ENCODE measurements at places on chromosomes 7 and 10.
A peak's percentile ranks its signal among the peaks of the same experiment; 100 is the strongest.

DNA sequence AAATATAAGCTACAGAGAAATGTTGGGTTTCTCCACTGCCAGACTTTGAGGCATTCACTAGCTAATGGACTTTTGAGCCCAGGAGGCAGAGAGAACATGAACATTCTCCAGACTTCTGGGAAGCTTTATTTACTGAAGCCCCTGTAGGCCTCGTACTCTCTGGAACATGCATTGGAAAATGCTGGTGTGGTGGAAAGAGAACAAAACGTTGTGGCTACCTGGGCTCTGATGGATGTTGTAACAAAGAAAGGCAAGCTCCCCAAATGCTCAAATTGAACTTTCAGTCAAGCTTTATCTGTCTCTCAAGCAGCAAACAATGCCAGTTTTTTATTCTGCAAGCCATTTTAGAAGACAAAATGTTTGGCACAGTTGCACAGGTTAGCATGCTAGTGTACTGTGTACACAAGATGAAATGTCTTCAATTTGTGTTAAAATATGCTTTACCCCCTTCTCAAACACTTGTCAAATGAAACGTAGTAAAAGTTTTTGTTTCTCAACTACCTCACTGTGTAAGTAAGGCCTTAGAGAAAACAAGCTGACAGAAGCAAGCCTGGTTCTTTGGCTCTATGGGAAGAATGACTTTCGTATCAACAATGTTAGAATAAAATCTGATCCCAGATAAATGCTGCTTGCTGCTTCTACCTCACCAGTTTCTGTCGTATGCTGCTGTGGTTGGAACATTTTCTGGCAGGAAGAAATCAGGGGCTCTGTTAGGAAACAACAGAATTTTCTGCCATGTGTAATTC lies 71.0 kb upstream of the CC2D2B start:
- DNase-seq: no peak

- no peak for DNase-seq
Measured at GRCh38 chr10:131646551-131647525, 254.0 kb upstream of the PPP2R2D start.

DNA sequence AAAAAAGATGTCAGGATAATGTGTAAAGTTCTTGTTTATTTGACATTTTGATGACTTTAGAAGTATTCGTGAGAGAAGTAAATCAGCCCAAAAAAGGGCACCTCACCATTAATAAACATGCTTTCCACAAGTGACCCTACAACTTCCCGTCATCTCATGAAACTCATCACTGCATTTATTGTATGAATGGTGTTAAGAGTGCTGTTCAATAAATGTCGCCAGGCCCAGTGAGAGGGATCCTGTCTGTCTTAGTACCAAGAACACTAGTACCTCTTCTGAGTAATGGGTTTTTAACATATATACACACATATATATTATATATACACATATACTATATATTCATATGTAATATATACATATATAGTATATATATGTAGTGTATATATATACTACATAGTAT lies 61.9 kb downstream of the TMEM26 start:
- no peak for DNase-seq

DNA sequence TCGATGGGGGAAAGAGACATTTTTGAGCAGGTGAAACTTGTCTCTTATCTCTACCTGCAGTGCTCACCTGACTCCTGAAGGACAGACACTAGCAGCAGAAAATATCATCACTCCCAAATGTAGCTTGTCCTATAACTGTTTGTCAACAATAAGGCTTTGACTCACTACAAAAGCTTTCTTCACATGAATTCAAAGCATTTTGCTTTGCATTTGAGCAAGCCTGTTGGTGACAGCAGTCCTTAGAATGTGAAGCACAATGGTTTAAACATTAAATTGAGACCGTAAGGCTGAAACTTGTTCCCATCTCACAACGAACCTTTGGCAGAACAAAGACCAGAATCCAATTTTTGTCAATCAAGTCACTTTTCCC lies 30.6 kb upstream of the ZNRF2 start:
- DNase-seq: no peak

GRCh38 chr10:72132854-72133253 lies 44.5 kb upstream of the SPOCK2 start:
- DNase-seq: no peak

GRCh38 chr10:7310076-7310475 lies 100.8 kb downstream of the SFMBT2 start:
- no peak for DNase-seq

DNA sequence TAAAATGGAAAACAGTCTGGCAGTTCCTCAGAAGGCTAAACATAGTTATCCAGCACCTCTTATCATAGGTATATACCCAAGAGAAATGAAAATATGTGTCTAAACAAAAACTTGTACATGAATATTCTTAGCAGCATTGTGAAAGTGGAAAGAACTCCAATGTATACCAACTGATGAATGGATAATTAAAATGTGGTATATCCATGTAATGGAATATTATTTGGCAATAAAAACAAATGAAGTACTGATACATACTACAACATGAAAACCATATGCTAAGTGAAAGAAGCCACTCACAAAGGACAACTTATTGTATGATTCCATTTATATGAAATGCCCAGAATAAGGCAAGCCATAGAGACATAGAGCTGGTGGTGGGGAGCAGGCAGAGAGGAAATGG lies 32.2 kb upstream of the NAMPT start:
- no peak for DNase-seq

GRCh38 chr10:37638569-37638968 lies 218.8 kb downstream of the ZNF248 start:
- no peak for DNase-seq

DNA sequence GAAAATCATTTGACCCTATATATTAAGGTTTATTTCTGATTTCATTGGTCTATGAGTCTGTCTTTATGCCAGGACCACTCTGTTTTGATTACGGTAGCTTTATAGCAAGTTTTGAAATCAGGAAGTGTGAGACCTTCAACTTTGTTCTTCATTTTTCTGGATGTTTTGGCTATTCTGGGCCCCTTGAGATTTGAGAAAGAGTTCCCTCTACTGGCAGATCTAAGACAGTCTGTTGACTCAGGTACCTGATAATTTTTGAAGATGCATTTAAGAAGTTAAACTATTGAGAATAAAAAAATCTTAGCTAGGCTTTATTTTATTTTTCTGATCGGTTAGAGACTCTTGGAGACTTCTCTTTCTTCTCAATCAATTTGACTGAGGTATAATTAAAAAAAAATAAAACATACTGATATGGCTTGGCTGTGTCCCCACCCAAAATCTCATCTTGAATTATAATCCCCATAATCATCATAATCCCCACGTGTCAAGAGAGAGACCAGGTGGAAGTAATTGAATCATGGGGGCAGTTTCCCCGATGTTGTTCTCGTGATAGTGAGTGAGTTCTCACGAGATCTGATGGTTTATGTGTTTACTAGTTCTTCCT lies 209.2 kb downstream of the SNX10 start:
- peak; percentile 59 for DNase-seq
